ENCODE measurements at places on chromosomes 5 and 9.

DNA sequence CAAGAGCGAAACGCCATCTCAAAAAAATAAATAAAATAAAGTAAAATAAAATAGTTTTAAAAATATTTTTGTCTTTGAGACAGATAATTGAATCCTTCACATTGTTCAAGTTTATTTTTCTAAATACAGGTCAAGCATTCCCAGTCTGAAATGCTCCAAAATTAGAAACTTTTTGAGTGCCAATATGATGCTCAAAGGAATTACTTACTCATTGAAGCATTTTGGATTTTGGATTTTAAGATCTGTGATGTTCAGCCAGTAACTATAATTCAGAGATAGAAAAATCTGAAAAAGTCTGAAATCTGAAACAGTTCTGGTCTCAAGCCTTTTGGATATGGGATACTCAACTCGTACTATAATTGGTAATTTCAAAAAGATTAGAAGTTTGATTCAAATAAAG, 39.8 kb downstream of the RBM27 start:
- DNase-seq: no peak

GRCh38 chr5:122384739-122385235, 72.8 kb downstream of the SNCAIP start:
- DNase-seq: no peak

DNA sequence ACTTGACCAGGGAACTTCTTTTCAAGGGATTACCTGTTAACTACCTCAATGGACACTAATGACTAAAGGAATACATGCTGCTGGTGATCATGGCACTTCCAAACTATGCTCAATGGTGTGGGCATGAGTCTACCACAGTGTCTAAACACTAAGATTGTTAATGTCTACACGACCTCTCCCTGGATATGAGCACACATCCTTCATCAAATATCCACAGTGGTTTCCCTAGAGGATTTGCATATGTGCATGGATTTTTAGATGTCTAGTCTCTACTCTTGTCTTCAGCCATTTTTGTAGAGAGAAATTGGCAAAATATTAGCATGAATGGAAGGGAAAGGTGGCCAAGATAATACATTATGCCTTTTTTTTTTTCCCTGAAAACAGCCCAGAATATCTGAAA, 113.3 kb upstream of the CCDC152 start:
- no peak for DNase-seq

- DNase-seq: no peak
These were observed 1.3 kb upstream of the SVEP1 start for GRCh38 chr9:110580850-110581249.

DNA sequence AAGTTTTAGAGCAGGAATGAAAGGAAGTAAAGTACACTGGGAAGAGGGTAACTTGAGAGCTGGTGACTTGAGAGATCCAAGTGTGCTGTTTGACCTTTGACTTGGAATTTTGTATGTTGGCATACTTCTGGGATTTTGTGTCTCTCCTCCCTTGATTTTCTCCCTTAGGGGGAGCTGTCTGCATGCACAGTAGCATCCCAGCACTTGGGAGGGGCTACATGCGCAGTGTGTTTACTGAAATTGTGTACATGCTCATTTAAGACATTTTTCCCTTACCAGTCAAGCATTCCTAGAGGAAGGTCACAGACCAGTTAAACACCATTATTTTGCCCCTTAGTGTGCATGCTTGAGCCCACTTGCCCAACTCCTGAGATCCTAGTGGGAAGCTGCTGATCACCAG, 120.1 kb downstream of the ZNF622 start:
- no peak for DNase-seq

GRCh38 chr5:1799110-1799601, 481 bp downstream of the MRPL36 start:
- DNase-seq: no peak

- no peak for DNase-seq
These were observed 241.0 kb downstream of the PTPRD start for GRCh38 chr9:10371824-10372223.

DNA sequence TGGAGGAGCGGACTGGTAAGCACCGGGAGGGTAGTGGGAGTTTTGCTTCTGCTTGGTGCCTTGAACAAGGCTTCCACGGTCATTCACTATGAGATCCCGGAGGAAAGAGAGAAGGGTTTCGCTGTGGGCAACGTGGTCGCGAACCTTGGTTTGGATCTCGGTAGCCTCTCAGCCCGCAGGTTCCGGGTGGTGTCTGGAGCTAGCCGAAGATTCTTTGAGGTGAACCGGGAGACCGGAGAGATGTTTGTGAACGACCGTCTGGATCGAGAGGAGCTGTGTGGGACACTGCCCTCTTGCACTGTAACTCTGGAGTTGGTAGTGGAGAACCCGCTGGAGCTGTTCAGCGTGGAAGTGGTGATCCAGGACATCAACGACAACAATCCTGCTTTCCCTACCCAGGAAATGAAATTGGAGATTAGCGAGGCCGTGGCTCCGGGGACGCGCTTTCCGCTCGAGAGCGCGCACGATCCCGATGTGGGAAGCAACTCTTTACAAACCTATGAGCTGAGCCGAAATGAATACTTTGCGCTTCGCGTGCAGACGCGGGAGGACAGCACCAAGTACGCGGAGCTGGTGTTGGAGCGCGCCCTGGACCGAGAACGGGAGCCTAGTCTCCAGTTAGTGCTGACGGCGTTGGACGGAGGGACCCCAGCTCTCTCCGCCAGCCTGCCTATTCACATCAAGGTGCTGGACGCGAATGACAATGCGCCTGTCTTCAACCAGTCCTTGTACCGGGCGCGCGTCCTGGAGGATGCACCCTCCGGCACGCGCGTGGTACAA, 556 bp downstream of the PCDHGC3 start:
- no peak for DNase-seq
